ENCODE measurements at places on chromosomes 5 and 9.

DNA sequence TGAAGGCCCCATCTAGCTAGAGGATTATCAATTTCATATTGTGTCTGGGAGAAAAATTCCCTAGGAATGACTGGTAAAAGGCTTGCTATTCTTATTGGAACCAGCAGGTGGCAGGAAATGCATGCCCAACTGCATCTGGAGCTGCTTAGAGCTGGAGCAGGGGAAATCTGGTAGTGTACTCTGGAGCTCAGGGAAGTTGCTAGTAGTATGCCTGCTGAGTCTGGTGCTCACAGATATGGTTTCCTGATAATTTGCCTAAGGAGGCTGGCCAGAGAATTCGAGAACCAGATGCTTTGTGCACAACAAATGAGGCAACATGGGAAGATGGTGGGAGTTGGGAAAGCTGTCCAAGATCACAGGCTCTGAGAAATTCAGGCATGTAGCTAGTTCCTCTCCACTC, 53.7 kb downstream of the G3BP1 start:
- peak; percentile 44 for DNase-seq

- peak; percentile 37 for DNase-seq
These were observed 43.1 kb downstream of the BOD1 start for GRCh38 chr5:173573126-173573960.

GRCh38 chr9:79735023-79735779, 163.4 kb downstream of the TLE4 start:
- DNase-seq, result peak; percentile 2

DNA sequence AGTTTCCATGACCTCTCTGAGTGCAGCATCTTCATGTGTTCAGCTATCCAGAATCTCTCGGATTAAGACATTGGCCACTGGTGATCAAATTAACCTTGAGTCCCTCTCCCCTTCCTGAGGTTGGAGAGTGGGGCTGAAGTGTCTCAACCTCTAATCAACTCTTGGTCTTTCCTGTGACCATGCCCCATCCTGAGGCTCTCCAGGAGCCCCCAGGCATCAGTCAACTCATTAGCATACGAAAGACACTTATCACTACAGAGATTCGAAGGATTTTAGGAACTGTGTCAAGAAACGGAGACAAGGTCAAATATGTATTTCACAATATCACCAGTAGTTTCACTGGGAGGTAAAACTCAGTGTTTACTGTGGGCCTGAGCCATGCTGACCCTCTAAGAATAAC, 130.2 kb upstream of the CCDC152 start:
- DNase-seq, result no peak

DNA sequence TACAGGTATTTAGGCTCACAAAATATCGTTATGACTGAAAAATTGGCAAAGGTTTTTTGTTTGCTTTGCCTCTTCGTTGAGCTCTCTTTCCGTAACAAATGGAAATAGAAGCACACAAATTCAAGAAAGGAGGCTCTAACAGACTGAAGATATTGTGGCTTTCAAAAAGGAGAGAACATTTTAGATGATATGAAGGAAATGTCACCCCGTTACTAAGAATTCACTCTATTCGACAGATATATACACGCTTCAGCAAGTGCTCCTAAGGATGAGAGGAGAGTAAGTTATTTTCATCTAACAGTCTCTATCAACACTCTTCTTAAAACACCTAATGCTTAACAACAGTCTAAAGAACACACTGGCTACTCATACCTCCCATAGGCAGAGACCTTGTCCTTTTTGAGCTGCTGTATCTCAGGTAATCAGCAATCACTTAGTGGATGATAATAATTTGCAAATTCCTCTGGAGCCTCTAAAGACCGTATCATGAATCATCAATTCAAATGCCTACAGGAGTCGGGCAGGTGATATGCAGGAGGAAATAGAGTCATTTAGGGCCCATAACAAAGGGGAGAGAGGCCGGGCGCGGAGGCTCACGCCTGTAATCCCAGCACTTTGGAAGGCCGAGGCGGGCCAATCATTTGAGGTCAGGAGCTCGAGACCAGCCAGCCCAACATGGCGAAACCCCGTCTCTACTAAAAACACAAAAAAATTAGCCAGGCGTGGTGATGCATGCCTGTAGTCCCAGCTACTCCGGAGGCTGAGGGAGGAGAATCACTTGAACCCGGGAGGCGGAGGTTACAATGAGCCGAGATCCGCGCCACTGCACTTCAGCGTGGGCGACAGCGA, 1.4 kb upstream of the HSDL2 start:
- DNase-seq, result peak; percentile 58

GRCh38 chr9:35604578-35605350, at the start of gene TESK1:
Gene TESK1, plus strand, starts transcription at chr9:35605262. Its CDS starts 358 bp downstream, at chr9:35605620.
- peak; percentile 79 for DNase-seq

GRCh38 chr5:124935065-124935464, 188.6 kb upstream of the ZNF608 start:
- peak; percentile 23 for DNase-seq

DNA sequence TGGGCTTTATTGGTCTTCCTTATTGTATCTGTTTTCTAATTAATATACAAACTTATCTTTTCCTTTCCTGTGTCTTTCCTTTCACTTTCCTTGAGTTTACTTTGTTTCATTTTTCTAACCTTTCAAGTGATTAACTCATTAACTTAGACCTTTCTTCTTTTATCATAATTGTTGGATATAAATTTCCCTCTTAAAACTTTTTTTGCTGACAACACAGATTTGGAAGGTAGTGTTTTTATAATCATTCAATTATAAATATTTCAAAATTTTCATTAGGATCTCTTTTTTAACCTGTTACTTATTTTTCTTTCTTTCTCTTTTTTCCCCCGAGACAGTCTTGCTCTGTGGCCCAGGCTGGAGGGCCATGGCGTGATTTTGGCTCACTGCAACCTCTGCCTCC, 6.9 kb upstream of the ZBTB43 start:
- no peak for DNase-seq

- peak; percentile 35 for DNase-seq
These were observed 6.8 kb upstream of the PRUNE2 start for GRCh38 chr9:76912636-76913275.

- DNase-seq, result no peak
These were observed 70.9 kb upstream of the PPP1R26 start for GRCh38 chr9:135408476-135409254.

GRCh38 chr5:2563046-2563445, 188.4 kb downstream of the IRX2 start:
- DNase-seq, result no peak

- peak; percentile 90 for DNase-seq
These were observed at the start of the genes LRSAM1 and RPL12 for GRCh38 chr9:127450830-127451607. Gene LRSAM1, plus strand, starts transcription at chr9:127451510. Its CDS starts 3,018 bp downstream, at chr9:127454528. Gene RPL12, minus strand, starts transcription at chr9:127451406. Its CDS starts 89 bp downstream, at chr9:127451317.

GRCh38 chr5:14847471-14847870, 24.1 kb downstream of the ANKH start:
- DNase-seq, result no peak

- DNase-seq, result no peak
These were observed 147.5 kb downstream of the LURAP1L start for GRCh38 chr9:12922224-12922866.

- DNase-seq, result peak; percentile 43
These were observed 1.0 kb downstream of the GGTA1 start for GRCh38 chr9:121498487-121499176.

DNA sequence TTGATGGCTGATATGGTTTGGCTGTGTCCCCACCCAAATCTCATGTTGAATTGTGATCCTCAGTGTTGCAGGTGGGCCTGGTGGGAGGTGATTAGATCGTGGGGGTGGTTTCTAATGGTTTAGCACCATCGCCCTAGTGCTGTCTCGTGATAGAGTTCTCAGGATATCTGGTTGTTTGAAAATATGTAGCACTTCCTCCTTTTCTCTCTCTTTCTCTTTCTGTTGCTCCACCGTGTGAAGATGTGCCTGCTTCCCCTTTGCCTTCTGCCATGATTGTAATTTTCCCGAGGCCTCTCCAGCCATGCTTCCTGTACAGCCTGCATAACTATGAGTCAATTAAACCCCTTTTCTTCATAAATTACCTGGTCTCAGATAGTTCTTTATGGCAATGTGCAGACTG, 111.6 kb downstream of the SREK1 start:
- DNase-seq, result no peak

DNA sequence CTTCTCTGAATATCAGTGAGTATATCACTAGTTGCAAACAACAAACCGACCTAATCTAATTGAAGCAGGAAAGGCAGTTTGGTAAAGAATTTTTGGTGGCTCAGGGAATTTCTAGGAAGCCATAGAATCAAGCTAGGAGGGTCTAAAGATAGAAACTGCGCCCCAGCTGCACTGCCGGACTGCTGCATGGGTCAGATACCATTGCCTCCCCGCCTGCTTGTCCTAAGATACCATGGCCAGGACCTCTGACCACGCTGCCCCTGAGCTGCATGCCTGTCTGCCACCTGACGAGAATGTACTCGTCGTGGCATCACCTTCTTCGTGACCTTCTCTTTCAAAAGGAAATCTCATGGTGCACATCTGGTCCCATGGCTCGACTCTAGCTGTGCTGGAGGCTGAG, 439.0 kb downstream of the ZSWIM6 start:
- DNase-seq, result no peak

GRCh38 chr5:126339215-126339805, 83.9 kb upstream of the GRAMD2B start:
- peak; percentile 57 for DNase-seq

GRCh38 chr9:101022704-101023103, 5.8 kb upstream of the PLPPR1 start:
- DNase-seq, result no peak
